ENCODE measurements at places on chromosomes 2 and 18. TPM values are rescaled to one million over a fixed set of nuclear protein-coding genes. Genes with fewer than 3 reads are reported as not detected.

ZNF512 gene
- 22.7 TPM for total RNA-seq

ZFAND2B gene
- total RNA-seq = 21.3 TPM

GKN1 gene
- total RNA-seq = not detected

STON1 gene
- total RNA-seq = 7.4 TPM

PRKAG3 gene
- total RNA-seq = not detected

LDAH gene
- total RNA-seq = 23.3 TPM

AP1S3 gene
- 1.8 TPM for total RNA-seq

HOXD4 gene
- total RNA-seq = 2.0 TPM

CHRND gene
- total RNA-seq = not detected

ABCB11 gene
- total RNA-seq = not detected

SLC30A3 gene
- not detected for total RNA-seq

PLCD4 gene
- 2.2 TPM for total RNA-seq

SERPINB12 gene
- not detected for total RNA-seq

COLEC11 gene
- 0.37 TPM for total RNA-seq

AQP12A gene
- total RNA-seq = not detected

ALPG gene
- total RNA-seq = not detected

NYAP2 gene
- total RNA-seq = not detected

CHAC2 gene
- 4.0 TPM for total RNA-seq

LIMS4 gene
- 1.5 TPM for total RNA-seq

NEB gene
- total RNA-seq = 0.20 TPM

FAM228A gene
- not detected for total RNA-seq

ABCG5 gene
- not detected for total RNA-seq

CTAGE1 gene
- total RNA-seq = not detected

G6PC2 gene
- not detected for total RNA-seq

ZNF396 gene
- 0.37 TPM for total RNA-seq

MBP gene
- total RNA-seq = 26.5 TPM

C2orf15 gene
- not detected for total RNA-seq

ST8SIA3 gene
- total RNA-seq = not detected

CD8A gene
- total RNA-seq = under 0.01 TPM

SCN2A gene
- under 0.01 TPM for total RNA-seq

SOWAHC gene
- 21.9 TPM for total RNA-seq

IL1F10 gene
- total RNA-seq = not detected

CREG2 gene
- 0.78 TPM for total RNA-seq

KANSL1L gene
- 12.3 TPM for total RNA-seq

KCNIP3 gene
- 3.1 TPM for total RNA-seq

SOCS6 gene
- total RNA-seq = 50.6 TPM

UPP2 gene
- total RNA-seq = not detected

CRYBA2 gene
- not detected for total RNA-seq

TMEM247 gene
- not detected for total RNA-seq

PTGR3 gene
- 18.4 TPM for total RNA-seq

ALLC gene
- total RNA-seq = not detected

LMAN1 gene
- 168 TPM for total RNA-seq

ALKAL2 gene
- not detected for total RNA-seq

SMCHD1 gene
- 54.4 TPM for total RNA-seq

DSG4 gene
- not detected for total RNA-seq

HTR2B gene
- 2.6 TPM for total RNA-seq

BAZ2B gene
- total RNA-seq = 27.6 TPM

OR6B2 gene
- not detected for total RNA-seq

SRD5A2 gene
- total RNA-seq = under 0.01 TPM

NGEF gene
- 6.2 TPM for total RNA-seq

NABP1 gene
- total RNA-seq = 63.2 TPM

ASAP2 gene
- 59.0 TPM for total RNA-seq

SCN9A gene
- total RNA-seq = 0.78 TPM

TYW5 gene
- 6.8 TPM for total RNA-seq

ANKRD30B gene
- total RNA-seq = not detected

DPP4 gene
- total RNA-seq = 214 TPM

TCF7L1 gene
- total RNA-seq = 2.2 TPM

POMC gene
- total RNA-seq = 0.73 TPM

ATP5MC3 gene
- total RNA-seq = 128 TPM

AQP12B gene
- total RNA-seq = not detected

All from subcutaneous preadipocyte (primary cell).